ENCODE measurements at places on chromosomes 11 and 22.

DNA sequence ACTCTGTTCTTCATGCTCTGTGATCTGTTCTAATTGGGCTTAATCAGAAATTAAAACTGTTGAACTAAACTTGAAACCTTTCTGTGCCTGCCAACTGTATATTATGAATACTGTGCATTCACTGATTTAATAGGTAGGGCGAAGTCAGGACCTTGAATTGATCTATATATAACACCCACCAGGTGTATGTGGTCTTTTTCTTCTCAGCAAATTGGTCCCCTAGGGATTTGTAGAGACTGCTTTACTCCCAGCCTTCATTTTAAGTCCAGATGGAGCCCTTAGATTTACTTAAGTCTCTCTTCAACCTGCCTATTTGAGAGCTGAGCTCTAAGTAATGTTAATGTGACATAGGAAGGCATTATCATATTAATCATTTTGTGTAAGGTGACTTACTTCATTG lies 257.5 kb downstream of the TMEM135 start:
- DNase-seq = no peak

- no peak for DNase-seq
Observed at GRCh38 chr11:134670961-134671370, 258.9 kb upstream of the B3GAT1 start.

DNA sequence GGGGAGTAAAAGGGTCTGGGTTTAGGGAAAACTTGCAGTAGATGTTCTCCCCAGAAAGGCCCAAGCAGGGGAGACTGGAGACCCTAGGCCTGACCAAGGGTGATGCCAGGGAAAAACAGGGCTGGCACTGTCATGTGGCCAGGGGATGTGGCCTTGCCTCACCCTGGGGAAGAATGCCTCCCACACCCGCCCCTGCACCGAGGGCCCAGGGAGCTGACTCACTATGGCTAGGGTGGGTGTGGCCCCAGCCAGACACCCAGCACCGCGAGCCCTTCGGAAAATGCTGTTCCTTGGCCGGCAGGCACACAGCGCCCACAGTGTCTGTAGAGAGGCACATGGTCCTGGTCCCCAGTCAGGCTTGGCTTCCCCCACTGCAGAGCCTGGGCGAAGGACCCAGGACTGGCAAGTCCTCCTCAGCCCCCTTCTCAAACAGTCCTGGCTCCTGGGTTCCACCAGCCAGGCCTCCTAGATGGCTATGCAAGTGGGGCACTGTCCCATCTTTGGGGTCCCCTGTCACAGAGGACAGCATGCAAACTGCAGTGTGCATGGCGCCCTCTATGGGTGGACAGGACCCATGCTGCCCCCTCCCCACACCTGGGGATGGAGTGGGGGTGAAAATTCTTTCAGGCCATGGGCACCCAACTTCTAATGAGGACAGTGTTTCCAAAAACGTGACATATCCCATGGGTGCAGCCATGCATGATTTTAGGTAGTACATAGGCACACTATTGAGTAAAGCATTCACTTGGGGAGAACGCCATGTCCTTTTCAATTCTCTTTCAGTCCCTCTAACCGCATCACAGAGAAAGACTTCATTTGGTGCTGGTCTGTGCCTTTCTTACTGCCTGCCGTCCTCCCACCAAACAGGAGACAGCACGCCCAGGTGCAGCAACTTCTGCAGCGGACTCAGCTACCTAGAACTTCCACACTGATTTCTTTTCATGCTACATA lies 15.2 kb downstream of the TMPRSS5 start:
- DNase-seq = peak; percentile 92

GRCh38 chr11:61390161-61390560 lies 2.2 kb upstream of the TMEM216 start:
- no peak for DNase-seq

DNA sequence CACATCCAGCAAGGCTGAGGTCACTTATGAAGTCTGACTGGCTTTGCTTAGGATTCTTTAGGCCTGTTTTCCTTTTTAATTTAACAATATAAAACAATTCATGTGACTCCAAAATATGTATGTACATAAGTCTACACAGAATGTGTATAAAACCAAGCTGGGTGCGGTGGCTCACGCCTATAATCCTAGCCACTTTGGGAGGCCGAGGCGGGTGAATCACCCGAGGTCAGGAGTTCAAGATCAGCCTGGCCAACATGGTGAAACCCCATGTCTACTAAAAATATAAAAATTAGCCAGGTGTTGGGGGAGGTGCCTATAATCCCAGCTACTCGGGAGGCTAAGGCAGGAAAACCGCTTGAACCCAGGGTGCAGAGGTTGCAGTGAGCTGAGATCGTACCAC lies 83.1 kb downstream of the SHANK2 start:
- DNase-seq = no peak

GRCh38 chr11:72373163-72373562 lies 61.2 kb downstream of the CLPB start:
- DNase-seq = no peak

- DNase-seq = peak; percentile 74
Observed at GRCh38 chr22:37607010-37607934, 1.4 kb upstream of the GGA1 start.

GRCh38 chr11:12556788-12557384 lies 117.3 kb upstream of the TEAD1 start:
- DNase-seq = no peak

DNA sequence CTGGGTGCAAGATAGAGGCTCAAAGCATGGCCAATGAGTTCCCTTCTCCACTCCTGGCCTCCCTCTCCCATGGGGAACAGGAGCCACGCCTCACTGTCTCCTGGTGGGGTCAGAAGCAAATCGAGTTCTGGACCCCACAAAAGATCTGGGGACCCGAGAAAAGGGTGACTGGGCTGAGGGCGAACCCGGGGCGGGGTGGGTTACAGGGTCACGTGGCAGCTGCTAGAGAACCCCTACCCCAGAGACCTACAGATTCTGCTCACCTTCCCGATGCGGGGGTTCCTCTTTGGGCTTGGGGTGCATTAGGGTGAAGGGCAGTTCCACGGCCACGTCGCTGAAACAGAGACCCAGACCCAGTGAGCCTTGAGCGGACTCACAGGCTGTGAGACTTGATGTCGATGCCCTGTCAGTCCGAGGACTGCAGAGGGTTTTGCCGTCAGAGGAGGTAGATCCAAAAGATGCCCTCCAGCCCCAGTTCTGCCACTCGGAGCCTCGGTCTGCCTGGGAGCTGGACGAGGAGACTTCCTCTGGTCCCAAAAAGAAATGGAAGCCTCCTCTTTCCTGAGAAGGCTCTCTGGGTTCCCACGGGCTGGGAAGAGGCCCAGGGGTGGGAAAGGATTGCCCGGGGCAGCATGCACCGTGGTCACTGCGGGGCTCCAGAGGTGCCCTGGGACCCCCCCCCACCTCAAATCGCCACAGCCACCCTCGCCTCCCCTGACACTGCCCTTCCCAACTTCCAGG lies 28.2 kb downstream of the TPBGL start:
- no peak for DNase-seq

DNA sequence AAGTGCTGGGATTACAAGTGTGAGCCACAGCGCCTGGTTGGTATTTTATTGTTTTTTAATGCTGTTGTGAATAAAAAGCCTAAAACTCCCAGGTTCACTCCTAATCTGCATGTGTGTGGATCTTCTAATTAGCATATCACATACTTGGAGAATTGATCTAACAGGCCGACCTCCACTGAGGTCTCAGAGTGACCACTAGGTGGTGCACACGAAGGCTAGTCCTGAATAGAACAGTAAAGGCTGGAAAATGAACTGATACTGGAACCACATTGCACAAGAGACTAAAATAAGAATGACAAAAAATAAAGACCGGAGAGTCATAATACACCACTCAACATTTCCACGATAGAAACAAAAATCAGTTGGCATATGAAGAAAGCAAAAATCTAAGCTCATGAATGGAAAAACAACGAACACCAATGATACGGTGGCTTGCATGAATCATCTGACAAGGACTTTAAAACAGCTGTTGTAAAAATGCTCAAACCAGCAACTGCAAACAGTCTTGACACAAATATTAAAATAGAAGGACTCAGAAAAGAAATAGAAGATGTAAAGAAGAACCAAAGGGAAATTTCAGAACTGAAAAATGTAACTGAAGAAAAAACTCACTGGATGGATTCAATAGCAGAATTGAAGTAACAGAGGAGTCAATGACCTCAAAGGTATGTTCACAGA lies 19.2 kb downstream of the PIM3 start:
- DNase-seq = peak; percentile 45

DNA sequence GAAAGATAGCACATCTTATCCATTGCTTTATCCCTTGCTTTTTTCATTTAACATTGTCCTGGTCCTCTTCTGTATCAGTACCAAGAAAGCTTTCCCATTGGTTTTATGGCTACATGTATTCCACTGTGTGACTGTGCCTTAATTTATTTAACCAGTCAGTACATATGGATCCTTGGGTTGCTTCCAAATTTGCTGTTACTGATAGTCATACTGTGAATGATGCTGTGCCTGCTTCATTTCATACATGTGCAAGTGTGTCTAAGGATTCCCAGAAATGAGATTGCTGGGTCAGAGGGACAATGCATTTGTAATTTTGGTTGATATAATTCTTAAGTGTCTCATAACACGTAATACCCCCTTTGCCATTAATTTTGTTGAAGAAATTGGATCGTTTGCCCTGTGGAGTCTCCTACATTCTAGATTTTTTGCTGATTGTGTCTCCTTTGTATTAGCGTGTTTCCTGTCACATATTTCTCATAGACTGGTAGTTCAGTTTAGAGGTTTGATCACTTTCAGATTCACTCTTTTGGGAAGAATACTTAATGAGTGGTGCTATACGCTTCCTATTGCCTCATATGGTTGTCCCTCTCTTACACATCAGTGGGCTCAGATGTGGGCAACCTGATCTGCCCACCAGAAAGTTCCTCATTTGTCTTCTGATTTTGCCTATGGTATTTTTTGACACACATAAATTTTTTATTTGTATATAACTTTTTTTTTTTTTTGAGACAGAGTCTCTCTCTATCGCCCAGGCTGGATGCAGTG lies 35.3 kb downstream of the MYBPC3 start:
- no peak for DNase-seq

- DNase-seq = no peak
Observed at GRCh38 chr22:45870011-45870410, 107.0 kb downstream of the WNT7B start.

- peak; percentile 66 for DNase-seq
Observed at GRCh38 chr11:13698132-13698531, 29.7 kb downstream of the FAR1 start.

DNA sequence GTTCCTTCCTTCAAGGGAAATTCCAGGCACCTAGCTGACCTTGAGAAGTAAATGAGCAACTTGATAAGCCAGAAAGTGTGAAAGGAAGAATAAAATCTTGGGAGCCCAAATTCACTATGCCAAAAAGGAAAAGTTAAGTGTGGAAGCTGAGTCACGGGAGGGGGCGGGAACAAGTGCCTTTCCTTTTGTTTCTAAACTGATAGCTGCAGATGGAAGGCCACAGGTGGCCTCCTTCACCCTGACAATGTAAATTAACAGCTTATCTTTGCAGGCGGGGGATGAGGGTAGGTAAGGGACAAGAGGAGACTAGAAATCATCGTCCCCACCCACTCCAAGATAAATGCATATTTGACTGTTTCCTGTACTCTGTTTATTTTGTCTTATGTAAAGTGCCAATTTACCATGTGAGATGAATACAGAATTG lies 36.4 kb upstream of the TREH start:
- peak; percentile 83 for DNase-seq

DNA sequence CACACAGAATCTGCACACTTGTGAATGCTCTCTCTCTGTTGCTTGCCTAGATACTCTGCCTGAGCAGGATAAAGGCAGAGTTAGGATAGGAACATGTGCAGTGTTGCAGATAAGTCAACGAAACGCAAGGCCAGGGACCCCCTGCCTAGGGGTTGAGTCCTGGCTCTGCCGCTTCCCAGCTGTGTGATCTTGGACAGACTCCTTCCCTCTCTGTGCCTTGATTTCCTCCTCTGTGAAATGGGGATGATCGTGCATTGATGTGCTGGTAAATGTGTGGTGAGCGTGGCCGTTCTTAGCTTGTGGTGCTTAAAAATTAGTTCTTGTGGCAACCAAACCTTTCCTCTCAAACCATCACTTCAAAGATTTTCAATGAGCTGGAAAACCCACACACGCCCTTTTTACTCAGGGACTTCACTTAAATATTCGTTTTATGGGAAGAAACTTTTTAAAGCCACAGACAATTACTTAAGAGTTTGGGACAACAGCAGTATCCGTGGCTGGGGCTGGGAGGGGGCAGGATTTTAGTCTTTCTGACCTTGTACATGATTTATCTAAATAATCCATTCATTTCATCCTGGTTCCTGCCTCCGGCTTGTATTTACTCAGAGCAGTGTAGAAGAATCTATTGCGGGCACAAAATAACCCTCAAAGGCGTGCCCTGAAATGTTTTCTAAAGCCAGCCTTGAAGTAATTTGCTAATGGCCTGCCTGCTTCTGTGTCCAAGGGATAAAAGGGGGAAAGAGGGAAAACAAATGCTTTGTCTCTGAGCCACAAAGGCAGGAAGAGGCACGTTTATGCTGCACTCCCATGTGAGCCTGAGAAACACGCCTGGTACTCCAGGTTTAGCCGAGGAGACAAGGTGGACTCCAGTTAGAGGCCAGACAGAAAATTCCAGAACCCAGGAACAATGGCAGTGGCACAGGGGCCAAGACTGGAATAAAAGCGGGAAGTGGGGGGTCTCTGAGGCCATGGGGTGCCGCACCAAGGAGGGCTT lies 85.0 kb upstream of the CRYBB3 start:
- DNase-seq = no peak

DNA sequence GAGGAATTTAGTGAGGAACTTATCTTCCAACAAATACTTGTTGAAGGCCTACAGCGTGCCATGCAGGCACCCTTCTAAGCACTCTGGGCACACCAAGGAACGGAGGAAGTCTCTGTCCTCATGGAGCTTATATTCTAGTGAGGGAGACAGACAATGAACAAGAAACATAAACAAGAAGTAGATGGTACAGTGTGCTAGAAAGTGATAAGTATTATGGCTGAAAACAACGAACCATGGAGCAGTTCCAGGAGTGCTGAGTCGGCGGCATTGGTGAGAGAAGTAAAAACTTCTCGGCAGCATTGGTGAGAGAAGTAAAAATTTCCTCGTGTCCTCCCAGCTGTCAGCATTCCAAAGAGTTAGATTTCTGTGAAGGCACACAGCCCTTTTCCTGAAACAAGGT lies 53.2 kb downstream of the FAM76B start:
- DNase-seq = no peak

- no peak for DNase-seq
Observed at GRCh38 chr11:14612694-14613093, 30.9 kb upstream of the PDE3B start.

GRCh38 chr11:116879800-116880625 lies 42.6 kb upstream of the APOA1 start:
- DNase-seq = no peak

DNA sequence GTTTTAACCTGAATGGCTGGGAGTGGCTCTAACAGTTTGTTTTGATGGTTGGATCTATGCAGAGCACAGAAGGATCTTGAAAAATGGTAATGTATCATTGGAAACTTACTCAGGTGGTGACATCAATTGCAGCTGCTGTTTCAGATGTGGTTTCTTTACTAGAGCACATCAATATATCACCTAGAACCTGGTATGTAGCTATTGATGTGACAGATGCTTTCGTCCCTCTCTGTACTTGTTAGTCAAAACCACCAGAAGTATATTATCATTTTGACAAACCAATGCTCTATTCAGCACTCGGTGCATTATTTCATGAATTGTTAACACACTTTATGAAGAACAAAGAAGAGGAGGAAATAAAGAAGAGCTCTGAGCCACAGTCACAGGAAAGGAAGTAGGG lies 26.6 kb upstream of the SCN3B start:
- DNase-seq = no peak
